Adrenal gland (tissue), 19 donors: ENCODE measurements at places on chromosomes 16 and 17. TPM values are rescaled to one million over a fixed set of nuclear protein-coding genes. Genes with fewer than 3 reads are reported as not detected.

GRCh38 chr17:38441429-38442061, 13.3 kb downstream of the ARHGAP23 start:
- H3K27ac ChIP-seq = no peak overlapping the region
- H3K4me1 ChIP-seq = peaks cover 12% of the 10 kb centered on the region

DNA sequence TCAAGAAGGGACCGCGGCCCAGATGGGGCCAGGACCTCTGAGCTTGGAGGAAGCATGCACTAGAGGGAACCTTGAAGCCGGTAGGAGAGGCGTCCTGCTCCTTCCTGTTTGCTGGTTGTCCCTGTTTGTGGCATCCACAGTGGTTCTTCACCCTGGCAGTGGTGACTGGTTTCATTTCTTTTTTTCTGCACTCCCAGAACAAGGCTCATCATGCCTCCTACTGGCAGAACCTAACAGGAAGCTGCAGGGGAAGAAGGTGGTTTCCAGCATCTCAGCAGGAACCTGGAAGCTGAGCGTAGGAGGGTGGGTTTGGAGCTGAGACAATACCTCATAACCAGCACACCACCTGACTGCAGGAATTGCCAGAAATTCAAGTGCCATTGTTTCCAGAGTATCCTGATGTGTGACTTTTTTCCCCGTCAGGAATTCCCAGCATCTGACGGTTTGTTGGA, 5.8 kb downstream of the TMEM231 start:
- H3K27ac ChIP-seq = no peak overlapping the region
- no peaks in the 10 kb centered on the region for H3K4me1 ChIP-seq
- no peak overlapping the region for H3K4me3 ChIP-seq
- H3K27me3 ChIP-seq = no peaks in the 10 kb centered on the region
- H3K36me3 ChIP-seq = no peaks in the 10 kb centered on the region

DNA sequence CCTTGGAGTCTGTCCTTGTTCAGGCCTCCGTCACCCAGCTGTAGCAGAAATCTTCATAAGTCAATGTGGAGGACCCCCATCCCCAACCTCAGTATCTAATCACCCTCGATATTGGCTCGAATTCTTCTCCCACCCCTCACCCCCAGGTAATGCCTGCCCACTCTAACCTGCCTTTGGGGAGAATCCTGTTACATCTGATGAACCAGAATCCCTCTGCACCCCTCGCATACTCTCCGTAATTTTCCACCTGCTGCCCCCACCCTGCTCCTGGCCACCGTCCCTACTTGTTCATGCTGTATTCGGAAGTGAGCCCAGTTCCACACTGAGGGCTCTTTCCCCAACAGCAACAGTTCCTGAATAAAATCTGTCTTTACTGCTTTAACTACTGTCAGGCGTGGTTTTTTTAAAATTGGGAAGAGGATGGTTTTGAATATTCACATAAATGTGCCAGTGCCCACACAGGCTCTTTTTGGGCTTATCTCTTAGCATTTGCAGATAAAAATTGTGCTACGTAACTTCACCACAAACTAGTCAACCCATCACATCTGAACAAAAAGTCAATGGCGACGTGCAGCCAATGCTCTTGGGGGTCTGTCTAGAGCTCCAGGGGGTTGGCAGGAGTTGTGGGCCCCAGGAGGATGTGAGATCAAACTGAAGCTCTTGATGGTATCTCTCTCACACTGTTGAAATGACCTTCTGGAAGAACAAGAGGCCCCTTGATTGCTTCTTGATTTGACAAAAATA, 73.7 kb downstream of the NETO2 start:
- H3K36me3 ChIP-seq = no peaks in the 10 kb centered on the region
- no peaks in the 10 kb centered on the region for H3K4me1 ChIP-seq
- no peaks in the 10 kb centered on the region for H3K27me3 ChIP-seq
- no peak overlapping the region for H3K27ac ChIP-seq

DNA sequence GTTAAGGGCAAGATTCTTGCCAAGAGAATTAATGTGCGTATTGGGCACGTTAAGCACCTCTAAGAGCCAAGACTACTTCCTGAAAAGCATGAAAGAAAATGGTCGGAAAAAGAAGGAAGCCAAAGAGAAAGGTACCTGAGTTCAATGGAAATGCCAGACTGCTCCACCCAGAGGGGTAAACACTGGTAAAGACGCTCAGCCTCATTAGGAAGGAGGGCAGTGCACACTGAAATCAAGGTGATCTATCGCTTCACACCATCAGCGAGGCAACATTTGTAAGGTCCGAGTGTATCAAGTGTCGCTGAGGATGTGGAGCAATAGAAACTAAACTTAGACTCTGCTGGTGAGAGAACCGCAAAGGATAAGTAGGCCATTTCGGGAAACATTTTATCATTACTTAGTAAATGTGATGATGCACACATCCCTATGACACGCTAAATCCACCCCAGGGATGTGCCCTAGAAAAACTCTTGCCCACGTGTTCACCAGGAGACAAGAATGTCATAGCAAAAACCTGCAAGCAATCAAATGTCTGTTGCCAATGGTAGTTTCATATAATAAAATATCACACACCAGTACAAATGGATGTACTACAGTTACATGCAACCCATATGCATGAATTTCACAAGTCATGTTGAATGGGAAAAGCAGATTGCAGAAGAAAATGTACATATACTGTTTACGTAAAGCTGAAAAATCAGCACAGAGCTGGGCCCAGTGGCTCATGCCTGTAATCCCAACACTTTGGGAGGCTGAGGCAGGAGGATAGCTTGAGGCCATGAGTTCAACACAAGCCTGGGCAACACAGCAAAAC, 23.6 kb downstream of the CNTROB start:
- H3K4me3 ChIP-seq = no peak overlapping the region
- H3K27ac ChIP-seq = no peak overlapping the region
- peaks cover 4% of the 10 kb centered on the region for H3K27me3 ChIP-seq
- no peak for DNase-seq

- no peak overlapping the region for H3K4me3 ChIP-seq
- DNase-seq = no peak
- H3K27ac ChIP-seq = no peak overlapping the region
- H3K36me3 ChIP-seq = no peaks in the 10 kb centered on the region
- no peaks in the 10 kb centered on the region for H3K27me3 ChIP-seq
- H3K4me1 ChIP-seq = no peaks in the 10 kb centered on the region
Measured at GRCh38 chr17:66576473-66576872, 258.4 kb upstream of the CACNG5 start.

GRCh38 chr16:52843381-52843780, 209.3 kb downstream of the CHD9NB start:
- no peaks in the 10 kb centered on the region for H3K36me3 ChIP-seq
- no peak for DNase-seq
- H3K4me3 ChIP-seq = no peak overlapping the region
- no peak overlapping the region for H3K27ac ChIP-seq

DNA sequence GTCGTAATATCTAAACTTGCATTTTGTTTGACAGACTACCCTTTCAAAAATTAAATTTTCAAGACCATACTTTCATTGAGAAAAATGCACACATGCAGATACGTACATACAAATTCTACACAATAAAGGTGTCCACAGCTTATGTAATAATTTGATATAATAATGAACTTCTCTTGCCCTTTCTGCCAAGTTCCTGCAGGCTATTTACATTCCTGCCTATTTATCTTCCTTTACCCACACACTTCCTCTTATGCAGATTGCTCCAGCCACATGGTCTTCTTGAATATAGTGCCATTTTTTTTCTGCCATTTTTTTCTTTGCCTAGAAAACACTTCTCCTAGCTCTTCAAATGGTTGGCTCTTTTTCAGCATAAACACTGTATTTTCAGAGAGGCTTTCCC, 826.9 kb upstream of the CDH8 start:
- no peaks in the 10 kb centered on the region for H3K36me3 ChIP-seq
- no peak overlapping the region for H3K27ac ChIP-seq
- H3K4me3 ChIP-seq = no peak overlapping the region
- no peaks in the 10 kb centered on the region for H3K4me1 ChIP-seq
- H3K27me3 ChIP-seq = no peaks in the 10 kb centered on the region

DNA sequence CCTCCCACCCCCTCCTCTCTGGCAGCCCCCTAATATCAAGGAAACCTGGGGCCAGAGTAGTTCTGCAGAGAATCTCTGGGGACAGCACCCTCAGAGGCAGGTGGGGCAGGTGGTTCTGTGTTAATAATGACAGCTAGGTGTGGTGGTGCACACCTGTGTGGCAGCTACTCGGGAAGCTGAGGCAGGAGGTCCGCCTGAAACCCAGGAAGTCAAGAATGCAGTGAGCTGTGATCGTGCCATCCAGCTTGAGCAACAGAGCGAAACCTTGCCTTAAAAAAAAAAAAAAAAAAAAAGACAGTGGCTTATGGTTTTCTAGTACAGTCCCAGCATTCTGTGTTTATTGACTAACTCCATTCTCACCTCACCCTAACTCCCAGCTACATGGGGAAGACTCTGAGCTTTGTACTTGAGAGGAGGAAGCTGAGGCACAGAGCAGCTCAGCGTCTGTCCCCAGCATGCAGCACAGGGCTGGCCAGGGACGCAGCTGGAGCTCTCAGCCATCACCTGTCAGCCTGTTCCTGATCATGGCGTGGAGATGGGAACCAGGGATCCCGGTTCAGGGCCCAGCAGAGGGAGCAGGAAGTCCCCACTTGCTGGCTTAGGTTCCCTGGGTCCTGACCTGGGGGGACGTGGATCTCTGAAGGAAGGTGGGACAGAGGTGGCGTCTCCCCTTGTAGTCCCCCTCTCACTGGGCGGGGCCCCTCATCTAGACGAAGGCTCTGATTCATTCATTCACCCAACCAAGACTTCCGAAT, 6.1 kb downstream of the DBNDD1 start:
- no peaks in the 10 kb centered on the region for H3K27me3 ChIP-seq
- H3K36me3 ChIP-seq = no peaks in the 10 kb centered on the region
- DNase-seq = no peak
- no peak overlapping the region for H3K27ac ChIP-seq
- no peak overlapping the region for H3K4me3 ChIP-seq

DNA sequence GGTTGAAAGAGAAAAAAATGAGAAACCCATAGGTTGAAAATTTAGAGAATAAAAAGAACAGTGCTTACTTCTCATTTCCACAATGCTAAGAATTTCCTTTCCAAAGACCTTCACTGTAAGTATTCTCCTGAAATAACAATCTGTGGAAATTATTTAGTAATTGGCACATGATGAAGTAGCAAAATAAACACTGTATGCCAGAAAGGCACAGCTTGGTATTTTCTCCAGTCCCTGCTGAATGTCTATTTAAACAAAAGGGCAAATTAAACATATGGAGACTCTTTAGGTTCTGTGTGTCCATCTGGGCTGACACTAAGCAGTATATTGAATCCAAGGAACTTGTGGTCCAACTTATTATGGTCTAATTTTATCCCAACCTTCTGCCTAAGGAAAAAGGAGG, 46.1 kb downstream of the CHCT1 start:
- H3K27ac ChIP-seq = no peak overlapping the region
- H3K4me1 ChIP-seq = peaks cover 27% of the 10 kb centered on the region
- no peaks in the 10 kb centered on the region for H3K27me3 ChIP-seq
- DNase-seq = no peak

- no peaks in the 10 kb centered on the region for H3K27me3 ChIP-seq
- no peak for DNase-seq
- no peak overlapping the region for H3K27ac ChIP-seq
- no peak overlapping the region for H3K4me3 ChIP-seq
- H3K4me1 ChIP-seq = peaks cover 5% of the 10 kb centered on the region
- peaks cover 18% of the 10 kb centered on the region for H3K36me3 ChIP-seq
Measured at GRCh38 chr17:28706471-28707338, 5.0 kb downstream of the PROCA1 start.

DNA sequence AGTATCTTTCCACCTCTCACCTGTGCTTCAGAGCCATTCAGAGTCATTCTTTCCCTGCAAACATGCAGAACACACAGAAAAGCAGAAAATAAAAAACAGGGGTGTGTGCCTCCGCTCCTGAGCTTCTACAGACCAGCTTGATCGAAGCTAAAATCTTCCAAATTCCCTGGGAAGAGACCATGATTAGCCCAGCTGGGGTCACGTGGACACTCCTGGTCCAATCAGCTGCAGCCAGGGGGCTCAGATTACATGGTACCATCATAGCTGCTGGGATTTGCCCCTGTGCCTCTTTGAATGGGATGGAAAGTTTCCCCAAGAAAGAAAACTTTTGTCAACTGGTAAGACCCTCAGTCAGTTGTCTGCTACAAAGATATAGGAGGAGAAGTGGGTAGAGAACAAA, 159.9 kb downstream of the TMEM114 start:
- H3K4me3 ChIP-seq = no peak overlapping the region
- no peak overlapping the region for H3K27ac ChIP-seq
- no peaks in the 10 kb centered on the region for H3K36me3 ChIP-seq
- DNase-seq = no peak
- H3K4me1 ChIP-seq = no peaks in the 10 kb centered on the region

GRCh38 chr17:78800132-78800931, 18.3 kb upstream of the CYTH1 start:
- no peaks in the 10 kb centered on the region for H3K4me1 ChIP-seq
- H3K4me3 ChIP-seq = no peak overlapping the region
- H3K27ac ChIP-seq = no peak overlapping the region
- no peaks in the 10 kb centered on the region for H3K36me3 ChIP-seq

- H3K4me1 ChIP-seq = no peaks in the 10 kb centered on the region
- no peaks in the 10 kb centered on the region for H3K27me3 ChIP-seq
- no peak overlapping the region for H3K27ac ChIP-seq
- DNase-seq = no peak
- no peaks in the 10 kb centered on the region for H3K36me3 ChIP-seq
Measured at GRCh38 chr17:33816036-33816435, 439.0 kb upstream of the CCL2 start.

DNA sequence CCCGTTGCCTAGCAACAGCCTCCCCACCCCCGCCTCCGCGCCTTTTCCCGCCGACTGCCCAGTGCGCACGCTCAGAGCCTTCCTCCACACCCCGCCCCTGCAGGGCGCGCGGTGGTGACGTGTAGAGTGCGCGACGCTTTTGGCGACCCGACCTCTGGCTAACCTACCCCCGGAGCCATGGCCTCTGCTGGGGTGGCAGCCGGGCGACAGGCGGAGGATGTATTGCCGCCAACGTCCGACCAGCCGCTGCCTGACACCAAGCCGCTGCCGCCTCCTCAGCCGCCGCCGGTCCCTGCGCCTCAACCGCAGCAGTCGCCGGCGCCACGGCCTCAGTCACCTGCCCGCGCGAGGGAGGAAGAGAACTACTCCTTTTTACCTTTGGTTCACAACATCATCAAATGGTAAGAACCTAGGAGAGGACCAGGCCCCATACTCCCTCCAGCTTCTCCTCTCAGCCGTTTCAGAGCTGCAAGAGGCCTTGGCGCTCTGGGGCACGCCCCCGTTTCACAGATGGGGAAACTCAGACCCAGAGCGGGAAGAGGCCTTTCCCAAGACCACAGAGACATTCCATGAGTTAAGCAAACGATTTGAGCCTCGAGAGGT, at the start of gene MED9:
Gene MED9 (plus strand): TSS at position 136 of the 603 bp plus-strand sequence. CDS start 42 bp downstream, at position 178.
- peak; percentile 93 for DNase-seq
- H3K27me3 ChIP-seq = no peaks in the 10 kb centered on the region
- no peaks in the 10 kb centered on the region for H3K36me3 ChIP-seq

SPATA32 gene
- 0.11 TPM for total RNA-seq

GDPD1 gene
- total RNA-seq = 3.6 TPM

CORO1A gene
- total RNA-seq = 69.1 TPM

ADAM11 gene
- not detected for total RNA-seq

CDH3 gene
- total RNA-seq = 3.3 TPM

NTN1 gene
- total RNA-seq = 0.25 TPM

ANKS3 gene
- 17.4 TPM for total RNA-seq
